AG08395 (cell line): ENCODE measurements at places on chromosomes 2 and 18.
A peak's percentile ranks its signal among the peaks of the same experiment; 100 is the strongest.

- DNase-seq: no peak
Observed at GRCh38 chr2:191580581-191580980, 97.4 kb upstream of the NABP1 start.

GRCh38 chr2:239255218-239255617, 145.6 kb downstream of the HDAC4 start:
- DNase-seq: no peak

GRCh38 chr2:44615950-44616518, 254.3 kb downstream of the CAMKMT start:
- DNase-seq: no peak

GRCh38 chr2:175807031-175807873, 194.8 kb downstream of the LNPK start:
- DNase-seq: no peak

DNA sequence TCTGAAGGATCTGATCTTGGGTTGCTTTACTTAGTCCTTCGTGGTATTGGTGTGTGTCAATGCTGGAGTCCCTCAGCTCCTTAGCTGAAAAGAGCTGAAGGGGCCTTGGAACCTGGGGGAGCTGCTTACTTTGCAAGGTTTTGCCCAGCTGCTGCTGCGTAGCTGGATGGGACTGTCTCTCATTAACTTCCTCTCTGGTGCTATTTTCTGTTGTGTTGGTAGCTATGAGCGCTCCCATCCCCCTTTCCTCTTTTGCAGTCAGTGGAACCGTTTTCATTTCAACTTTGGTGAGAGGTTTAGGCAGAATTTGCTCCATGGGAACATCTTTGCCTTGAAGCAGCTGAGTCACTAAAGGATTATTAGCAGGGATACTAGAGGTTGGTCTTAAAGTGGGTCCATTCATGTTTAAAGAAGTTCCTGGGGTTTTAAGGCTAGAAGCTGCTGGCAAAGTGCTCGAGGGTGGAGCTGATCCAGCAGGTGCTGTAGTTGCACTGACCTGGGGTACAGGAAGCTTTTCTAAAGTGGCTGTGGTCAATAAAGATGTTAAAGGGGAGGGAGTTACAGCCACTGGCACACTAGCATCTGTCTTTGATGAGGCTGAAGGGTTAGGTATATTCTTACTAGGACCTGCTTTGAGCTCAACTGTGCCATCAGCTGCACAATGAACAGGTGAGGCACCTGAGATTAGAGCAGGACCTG, 69.9 kb upstream of the DTNB start:
- no peak for DNase-seq

GRCh38 chr2:46634905-46635304, 155.5 kb downstream of the TMEM247 start:
- no peak for DNase-seq

DNA sequence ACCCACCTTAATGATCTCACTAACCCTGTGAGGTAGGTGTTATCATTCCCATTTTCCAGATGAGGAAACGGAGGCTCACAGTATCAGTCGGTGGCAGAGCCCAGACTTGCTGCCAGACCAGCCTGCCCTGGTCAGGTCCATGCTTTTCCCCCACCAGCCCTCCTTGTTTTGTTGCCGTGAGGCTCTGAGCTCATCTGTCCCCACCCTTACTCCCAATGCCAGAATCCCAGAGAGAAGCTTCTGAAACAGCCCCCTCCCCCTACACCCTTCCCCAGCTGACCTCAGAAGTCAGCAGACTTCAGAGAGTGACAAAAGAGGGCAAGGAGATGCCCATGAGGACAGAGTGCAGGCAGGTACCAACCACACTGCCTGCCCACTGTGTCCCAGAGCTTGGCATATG, 20.8 kb upstream of the TNS1 start:
- DNase-seq: no peak

GRCh38 chr2:128631698-128632500, 313.2 kb upstream of the HS6ST1 start:
- no peak for DNase-seq

- DNase-seq: no peak
Observed at GRCh38 chr2:2681711-2682251, 350.7 kb upstream of the MYT1L start.

- DNase-seq: peak; percentile 90
Observed at GRCh38 chr18:35282353-35282752, 7.7 kb downstream of the ZSCAN30 start.

- no peak for DNase-seq
Observed at GRCh38 chr2:110995911-110996310, 124.8 kb upstream of the BCL2L11 start.

DNA sequence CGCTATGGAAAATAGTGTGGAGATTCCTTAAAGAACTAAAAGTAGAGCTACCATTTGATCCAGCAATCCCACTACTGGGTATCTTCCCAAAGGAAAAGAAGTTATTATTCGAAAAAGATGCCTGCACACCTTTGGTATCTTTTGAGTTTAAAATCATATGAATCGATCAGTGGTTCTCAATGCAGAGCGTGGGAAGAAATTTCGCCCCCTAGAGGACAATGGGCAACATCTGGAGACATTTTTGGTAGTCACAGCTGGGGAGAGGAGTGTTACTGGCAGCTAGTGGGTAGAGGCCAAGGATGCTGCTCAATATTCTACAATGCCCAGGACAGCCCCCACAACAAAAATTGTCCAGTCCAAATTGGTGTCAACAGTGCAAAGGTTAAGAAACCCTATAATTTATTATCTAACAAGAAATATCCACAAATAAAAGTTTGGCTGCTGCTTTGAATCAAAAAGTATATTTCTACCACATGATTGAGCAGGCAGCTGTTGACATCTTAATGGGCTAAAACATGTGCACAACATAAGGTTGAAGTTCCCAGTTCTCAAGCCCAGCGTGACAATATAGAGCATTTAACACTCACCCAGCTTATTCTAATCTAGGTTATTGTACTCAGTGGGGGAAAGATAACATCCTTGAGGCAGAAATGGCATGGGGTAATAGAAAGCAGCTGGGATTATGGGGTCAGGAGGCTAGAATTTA, 425.7 kb downstream of the LRATD1 start:
- DNase-seq: no peak

GRCh38 chr2:62736899-62737559, 31.5 kb downstream of the EHBP1 start:
- DNase-seq: no peak

- DNase-seq: no peak
Observed at GRCh38 chr2:127085317-127085681, 21.7 kb downstream of the BIN1 start.

DNA sequence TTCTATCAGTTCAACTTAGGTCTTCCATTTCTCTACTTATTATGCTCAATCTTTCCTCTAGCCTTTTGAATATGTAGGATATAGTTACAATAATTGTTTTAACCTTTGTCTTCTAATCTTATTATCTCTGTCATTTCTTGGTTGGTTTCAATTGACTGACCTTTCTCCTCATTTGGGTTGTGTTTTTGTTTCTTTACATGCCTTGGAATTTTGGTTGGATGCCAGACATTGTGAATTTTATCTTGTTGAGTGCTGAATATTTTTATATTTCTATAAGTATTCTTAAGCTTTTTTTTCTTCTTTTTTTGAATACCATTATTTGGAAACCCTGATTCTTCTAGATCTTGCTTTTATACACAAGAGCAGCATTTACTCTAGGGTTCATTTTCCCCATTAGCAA, 30.7 kb upstream of the TMEM247 start:
- DNase-seq: no peak

DNA sequence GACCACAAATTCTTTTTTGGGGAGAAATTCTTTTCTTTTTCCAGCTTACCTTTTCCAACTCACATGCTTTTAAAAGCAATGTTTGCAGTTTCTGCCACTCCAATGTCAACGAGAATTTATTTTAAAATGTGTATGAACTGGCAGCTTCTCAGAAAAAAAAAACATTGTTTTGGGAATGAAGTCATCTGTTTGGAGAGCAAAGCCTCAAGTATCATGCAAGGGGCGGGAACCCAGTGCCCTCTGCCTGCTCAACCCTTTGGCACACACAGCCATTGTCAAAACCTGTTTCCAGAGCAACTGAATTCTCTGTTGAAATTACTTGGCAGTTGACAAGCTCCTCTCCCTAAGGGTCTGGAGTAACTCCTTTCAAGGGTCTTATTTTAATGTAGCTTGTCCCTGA, 128.5 kb downstream of the QPCT start:
- DNase-seq: peak; percentile 80

DNA sequence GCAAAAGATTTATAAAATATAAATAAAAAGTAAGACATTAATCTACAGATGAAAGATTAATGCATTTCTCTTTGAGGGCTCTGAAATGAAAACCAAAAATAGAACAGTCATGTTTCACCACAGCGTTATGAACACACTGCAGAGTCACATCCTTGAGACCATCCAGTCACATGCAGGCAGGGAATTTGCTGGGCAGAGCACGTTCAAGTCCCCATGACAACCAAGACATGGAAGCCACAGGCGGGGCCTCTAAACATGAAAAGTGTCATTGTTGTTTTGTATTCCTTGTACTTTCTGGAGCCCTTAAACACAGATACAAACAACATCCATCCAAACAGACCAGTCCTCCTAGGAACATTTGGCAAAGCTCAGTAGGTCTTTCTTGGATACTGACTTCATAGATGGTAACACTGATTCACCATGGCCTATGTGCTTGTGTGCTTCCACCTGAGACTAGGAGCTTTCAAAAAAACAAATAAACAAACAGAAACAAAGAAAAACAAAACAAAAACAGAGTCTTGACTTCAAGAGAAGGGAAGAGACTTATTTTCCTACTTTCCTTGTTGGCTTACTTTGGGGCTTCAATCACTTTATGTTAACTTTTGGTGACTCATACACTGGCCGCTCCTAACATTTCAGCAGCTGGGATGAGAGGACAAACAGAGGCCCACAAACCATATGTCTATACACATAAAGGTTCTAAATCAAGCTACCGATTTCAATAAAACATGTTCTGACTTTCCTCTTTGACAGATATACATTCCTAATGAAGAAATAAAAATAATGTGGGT, 99.5 kb upstream of the CCDC85A start:
- DNase-seq: no peak

DNA sequence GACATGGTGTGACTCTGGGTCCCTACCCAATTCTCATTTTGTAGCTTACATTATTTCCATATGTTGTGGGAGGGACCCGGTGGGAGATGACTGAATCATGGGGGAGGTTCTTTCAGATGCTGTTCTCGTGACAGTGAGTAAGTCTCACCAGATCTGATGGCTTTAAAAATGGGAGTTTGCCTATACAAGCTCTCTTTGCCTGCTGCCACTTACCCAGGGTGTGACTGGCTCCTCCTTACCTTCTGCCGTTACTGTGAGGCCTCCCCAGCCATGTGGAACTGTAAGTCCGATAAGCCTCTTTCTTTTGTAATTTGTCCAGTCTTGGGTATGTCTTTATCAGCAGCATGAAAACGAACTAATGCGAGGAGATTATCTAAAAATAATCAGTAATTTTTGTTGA, 1683.2 kb upstream of the SLC39A10 start:
- no peak for DNase-seq

- DNase-seq: no peak
Observed at GRCh38 chr2:240159251-240159839, 18.9 kb upstream of the OTOS start.

GRCh38 chr18:7857562-7857961, 290.4 kb downstream of the PTPRM start:
- no peak for DNase-seq

GRCh38 chr2:37797081-37797480, 125.6 kb upstream of the CDC42EP3 start:
- DNase-seq: peak; percentile 54

- DNase-seq: no peak
Observed at GRCh38 chr18:40259115-40259835, 1695.8 kb upstream of the PIK3C3 start.

DNA sequence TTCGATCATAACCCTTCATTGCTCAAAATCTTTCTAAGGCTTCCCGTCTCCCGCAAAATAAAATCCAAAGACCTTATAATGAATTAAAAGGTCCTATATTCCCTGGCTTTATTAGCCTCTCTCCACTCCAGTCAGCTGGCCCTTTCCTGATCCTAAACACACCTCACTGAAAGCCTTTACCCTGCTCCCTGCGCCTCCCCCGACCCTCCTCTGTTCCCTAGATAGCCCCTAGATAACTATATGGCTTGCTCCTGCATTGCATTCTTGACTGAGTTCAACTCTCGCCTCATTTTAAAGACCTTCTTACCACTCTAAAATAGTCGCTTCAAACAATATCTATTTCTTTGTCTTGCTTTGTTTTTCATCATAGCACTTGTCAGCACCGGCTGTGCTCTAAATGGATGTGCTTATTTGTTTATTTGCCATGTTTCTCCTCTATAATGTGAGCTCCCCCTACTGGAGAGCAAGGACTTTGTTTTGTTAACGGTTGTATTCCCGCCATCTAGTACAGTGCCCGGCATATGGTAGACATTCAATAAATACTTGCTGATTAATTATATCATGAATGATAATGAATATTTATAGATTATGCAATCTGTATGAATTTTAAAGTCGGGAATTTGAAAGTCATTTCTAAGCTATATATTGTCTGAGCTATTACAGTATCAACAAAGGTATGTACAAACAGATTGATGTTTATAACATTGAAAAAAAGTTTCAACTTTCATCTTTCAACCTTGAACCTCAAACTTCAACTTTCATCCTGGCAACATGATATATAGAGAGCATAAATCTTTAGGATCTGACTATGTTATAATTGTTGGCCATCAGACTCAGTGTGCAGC, 32.4 kb upstream of the VIT start:
- DNase-seq: peak; percentile 66

- no peak for DNase-seq
Observed at GRCh38 chr18:1906421-1906820, 664.9 kb downstream of the METTL4 start.

GRCh38 chr2:84029903-84030575, 429.0 kb downstream of the SUCLG1 start:
- DNase-seq: no peak

GRCh38 chr18:67509741-67510391, 6.7 kb downstream of the DSEL start:
- DNase-seq: peak; percentile 24

GRCh38 chr2:53289309-53290006, 478.1 kb upstream of the CHAC2 start:
- no peak for DNase-seq

DNA sequence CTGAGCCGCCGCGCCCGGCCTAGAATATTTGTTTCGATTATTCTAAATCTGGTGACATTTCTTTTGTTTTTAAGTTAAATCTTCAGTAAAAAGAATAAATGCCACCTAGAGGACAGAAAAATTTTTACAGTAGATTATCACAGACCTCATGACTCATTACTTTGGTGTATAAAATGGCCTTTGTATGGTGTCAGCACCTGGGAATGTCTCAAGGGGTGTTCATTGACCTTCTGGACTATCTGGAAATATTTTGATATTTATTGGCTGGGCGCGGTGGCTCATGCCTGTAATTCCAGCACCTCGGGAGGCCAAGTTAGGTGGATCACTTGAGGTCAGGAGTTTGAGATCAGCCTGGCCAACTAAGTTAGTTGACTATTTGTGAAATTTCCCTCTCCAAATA, 30.3 kb upstream of the SLC30A6 start:
- peak; percentile 85 for DNase-seq
